Fibroblast of skin of left biceps (primary cell): ENCODE measurements at places on chromosomes 16 and 17.

DNA sequence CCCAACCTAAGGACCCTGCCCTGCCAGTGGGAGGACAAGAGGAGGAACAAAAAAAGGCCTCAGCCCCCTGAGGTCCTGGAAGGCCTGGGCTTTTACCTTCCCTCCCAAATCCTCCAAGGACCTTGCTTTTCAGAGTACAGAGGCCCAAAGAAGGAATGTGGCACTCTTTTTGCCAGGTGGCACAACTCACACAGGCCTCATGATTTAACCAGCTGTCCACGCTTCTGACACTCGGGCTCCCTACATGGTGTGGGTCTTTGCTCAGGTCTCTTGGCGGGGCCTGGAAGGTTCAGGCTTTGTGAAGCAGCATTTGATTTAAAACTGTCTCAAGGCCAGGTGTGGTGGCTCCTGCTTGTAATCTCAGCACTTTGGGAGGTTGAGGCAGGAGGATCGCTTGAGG lies 120.6 kb downstream of the ABCC6 start:
- DNase-seq = no peak

- no peak for DNase-seq
Measured at GRCh38 chr16:49454426-49455180, 81.0 kb downstream of the C16orf78 start.

DNA sequence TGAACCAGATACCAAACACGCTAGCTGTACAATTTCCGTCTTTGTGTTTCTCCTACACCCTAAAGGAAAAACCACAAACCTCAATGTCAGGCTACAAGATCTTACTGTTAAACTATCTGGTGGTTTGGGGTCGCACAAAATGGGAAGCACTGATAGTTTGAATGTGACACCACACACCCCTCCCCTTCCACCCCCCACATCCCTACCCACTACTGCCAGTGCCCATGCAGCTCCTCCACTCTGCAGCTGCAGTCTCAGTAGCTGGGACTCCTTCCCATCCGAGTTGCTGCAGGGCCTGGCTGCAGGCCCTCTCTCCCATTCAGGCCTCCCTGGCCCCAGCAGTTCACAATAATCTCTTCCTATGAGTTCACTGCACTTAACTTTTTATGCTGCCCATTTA lies 18.4 kb downstream of the TRAP1 start:
- no peak for DNase-seq

DNA sequence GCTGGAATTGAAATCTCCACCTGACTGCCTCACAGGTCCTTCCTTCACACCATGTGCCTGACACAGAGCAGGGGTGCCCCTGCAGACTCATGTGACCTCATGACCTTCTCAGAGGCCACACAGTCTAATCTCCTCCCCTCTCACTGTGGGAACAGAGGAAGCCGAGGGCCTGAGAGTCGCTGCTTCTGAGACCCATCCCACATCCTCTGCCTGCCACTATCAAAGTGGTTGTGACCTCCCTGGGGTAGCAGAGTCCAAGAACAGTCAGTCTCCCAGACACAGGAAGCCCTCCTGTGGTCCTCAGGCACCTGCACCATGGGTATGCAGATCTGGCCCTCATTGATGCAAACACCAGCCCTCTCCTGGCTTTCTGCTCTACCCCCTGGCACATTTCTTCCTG lies 78.5 kb downstream of the RAB11FIP4 start:
- DNase-seq = no peak

DNA sequence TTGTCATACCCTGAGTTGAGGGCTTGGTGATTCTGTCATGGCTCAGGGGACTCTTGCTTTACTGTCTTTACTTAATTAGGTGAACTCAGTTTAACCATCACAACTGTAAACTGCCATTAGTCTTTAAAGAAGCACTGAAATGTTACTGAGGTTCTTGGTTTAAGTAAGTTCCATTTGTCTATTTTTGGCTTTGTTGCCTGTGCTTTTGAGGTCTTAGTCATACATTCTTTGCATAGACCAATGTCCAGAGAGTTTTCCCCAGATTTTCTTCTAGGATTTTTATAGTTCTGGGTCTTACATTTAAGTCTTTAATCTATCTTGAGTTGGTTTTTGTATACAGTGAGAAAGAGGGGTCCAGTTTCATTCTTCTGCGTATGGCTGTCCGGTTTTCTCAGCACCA lies 137.5 kb downstream of the SOCS1 start:
- DNase-seq = no peak

DNA sequence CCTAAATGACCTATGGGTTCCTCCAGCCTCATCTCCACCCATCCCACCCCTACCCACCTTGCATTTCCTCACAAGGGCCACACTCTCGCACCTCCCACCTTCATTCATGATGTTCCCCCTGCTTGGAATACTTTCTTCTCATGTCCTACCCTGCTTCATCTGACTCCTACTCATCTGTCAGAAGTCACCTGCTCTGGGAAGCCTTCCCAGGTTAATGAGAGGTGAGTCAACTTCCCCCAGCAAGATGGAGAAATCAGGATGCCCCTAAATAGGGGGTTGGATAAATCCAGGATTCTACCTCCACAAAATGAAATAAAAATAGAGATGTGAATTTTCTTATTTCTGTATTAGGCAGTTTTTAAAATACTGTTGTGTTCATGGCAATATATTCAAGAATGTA lies 51.0 kb upstream of the WSB1 start:
- DNase-seq = no peak

- peak; percentile 35 for DNase-seq
Measured at GRCh38 chr17:21511363-21512195, 135.4 kb downstream of the KCNJ12 start.

DNA sequence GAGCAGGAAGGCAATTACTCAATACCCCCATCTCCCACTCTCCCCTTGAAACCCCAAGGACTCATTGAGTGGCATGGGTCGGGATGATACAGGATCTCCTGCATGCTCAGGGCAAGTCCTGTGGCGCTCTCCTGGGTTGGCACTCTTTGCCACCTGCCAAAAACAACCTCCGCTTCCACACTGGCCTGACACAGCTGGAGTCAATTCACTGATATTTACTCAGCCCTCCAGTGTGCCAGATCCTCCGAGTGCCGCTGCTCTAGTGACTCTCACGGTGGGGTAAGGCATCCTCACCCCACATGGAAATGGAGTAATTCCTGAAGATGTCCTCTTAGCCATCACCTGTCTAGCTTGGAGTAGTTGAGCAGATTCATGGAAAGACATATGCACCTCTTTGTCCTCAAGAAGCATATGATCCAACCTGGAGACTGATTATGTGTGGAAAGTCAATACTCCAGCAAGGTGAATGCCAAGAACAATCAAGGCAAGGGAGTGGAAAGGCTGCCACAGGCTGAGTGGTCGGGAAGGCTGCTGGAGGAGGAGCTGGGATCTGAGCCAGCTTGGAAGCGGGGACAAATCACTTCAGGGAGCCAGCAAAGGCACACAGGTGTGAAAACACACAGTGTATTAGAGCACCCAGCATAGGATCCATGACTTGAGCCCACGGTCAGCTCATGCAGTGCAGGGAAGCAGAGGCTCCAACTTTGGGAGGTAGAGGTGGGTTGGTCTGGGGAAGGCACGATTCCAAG lies 12.6 kb upstream of the GOSR2 start:
- DNase-seq = no peak

DNA sequence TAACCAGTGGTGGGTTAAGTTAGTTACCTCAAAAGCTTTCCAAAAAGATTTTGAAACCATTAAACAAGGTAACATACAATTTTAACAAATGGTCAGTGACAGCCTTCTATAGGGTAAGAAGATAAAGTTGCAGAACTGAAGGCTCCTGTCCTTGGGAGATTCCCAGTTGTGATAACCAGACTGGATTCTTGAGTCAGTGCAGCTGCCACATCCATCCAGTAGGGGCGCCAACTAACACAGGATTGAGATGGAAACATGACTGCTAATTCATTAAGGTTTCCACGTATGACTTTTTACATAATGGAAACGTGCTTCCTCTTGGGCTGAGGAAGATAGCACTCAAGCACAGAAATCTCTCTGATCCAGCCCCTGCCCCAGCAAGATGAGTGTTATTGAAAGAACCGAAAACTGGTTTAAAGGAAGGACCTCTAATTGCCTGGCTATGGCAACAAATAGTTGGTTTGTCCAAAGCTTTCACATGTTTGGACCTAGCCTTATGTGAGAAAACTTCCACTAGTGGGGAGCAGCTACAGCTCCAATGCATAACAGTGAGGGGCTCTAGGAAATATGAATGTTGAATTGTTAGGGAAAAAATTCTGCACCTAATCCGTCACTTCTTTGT lies 269.8 kb upstream of the MYOCD start:
- no peak for DNase-seq

DNA sequence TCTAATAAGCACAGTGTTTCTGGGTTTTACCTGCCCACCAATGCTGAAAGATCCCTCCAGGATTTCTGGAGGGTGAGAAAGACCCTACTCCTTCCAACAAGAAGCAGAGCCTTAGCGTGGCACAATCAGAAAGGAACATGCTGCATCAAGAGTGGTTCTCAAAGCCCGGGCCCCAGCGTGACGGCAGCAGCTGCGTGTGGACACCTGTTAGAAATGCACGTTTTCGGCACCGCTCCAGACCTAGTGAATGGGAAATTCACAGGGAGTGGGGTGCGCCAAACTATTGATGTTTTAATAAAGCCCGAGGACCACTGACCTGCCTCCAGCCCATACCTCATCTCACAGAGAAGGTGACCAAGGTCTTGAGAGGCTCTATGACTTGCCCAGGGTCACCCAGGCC lies 55.8 kb downstream of the PECAM1 start:
- DNase-seq = no peak

DNA sequence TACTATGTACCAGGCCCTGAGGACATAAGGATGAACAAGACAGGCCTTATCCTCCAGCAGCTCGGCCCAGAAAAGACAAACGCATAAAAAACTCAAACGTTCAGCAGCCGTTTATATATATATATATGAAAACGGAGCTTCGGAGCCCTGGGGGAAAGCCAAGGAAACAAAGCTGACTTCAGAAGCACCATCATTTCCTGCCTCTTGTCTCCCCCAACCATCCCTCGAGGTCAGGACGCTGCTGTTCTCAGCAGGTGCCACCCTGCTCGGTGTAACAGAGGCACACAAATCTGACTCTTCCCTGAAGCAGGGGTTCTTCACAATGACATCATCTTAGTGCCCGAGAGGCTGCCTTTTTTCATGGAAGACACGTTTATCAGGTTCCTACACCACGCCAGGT lies 146.9 kb downstream of the ZNF423 start:
- DNase-seq = no peak

GRCh38 chr16:12565423-12565822 lies 238.3 kb downstream of the CPPED1 start:
- no peak for DNase-seq

GRCh38 chr17:44546671-44547606 lies 10.3 kb upstream of the FZD2 start:
- no peak for DNase-seq

DNA sequence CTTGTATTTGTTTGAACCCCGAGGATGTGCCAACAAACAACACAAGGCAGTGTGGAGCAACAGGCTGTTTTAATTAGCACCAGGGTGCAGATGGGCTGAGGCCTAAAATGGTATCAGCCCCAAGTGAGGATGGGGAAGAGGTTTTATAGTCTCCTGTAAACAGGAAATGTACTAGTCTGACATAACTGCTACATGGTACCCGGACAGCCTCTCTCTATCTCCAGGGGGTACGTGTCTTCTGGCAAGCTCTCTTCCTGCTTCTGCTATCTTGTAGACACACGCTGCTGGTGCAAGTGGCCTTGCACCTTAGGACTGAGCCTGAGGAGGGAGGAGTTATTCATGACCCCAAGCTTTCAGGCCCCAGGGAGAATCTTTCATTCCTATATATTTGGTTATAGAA lies 2451.0 kb downstream of the TP53TG3F start:
- DNase-seq = no peak

- no peak for DNase-seq
Measured at GRCh38 chr16:10745841-10746240, 2.2 kb downstream of the NUBP1 start.

DNA sequence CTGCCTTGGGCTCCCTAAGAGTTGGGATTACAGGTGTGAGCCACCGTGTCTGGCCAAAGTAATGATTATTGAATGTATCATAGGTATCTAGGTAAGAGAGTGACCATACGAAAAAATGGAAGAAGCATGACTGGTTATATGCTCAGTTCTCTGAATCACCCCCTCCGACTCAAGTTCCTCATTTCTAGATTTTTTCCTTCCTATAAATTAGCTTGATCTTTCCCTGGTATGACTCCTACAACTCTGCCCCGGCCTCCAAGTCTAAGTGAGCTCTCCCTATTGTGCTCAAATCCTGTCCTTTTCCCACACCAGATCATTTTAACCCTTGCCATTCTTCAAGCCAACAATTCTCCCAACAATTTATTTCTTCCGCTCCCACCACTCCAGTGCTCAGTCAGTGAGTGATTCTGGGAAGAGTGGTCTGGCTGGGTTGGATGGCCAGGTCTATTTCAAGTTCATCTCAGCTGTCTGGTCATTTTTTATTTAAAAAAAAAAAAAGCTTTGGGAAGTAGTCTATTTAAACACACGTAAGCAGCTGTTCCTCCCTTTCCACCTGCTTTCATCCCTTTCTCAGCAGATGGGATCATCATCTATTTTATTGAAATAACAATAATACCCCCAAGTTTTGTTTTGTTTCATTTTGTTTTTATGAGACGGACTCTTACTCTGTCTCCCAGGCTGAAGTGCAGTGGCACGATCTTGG lies 120.2 kb upstream of the HS3ST2 start:
- no peak for DNase-seq

DNA sequence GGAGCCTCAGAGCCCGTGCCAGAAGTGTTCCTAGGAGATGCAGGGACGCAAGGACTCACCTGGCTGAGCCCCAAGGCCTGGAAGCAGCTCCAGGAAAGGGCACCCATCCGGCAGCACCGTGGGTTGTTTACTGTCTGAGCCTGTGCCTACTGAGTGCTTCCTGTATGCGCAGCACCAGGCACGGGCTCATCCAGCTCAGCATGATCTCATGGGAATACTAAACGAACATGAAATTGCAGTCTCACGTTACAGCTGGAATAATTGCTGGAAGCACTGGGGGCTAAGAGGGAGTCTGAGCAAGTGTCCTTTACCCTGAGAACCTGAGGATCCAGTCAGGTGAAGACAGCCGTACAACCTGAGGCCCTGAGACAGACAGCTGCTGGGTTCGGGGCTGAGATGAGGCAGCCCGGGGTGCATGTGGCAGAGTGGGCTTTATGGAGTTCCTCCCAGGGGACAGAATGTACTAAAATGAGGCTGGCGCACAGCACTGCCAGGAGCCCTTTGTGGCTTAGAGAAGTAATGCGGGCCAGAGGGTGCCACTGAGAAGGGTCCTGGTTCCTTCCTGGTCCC lies 5.4 kb downstream of the CTRL start:
- no peak for DNase-seq

DNA sequence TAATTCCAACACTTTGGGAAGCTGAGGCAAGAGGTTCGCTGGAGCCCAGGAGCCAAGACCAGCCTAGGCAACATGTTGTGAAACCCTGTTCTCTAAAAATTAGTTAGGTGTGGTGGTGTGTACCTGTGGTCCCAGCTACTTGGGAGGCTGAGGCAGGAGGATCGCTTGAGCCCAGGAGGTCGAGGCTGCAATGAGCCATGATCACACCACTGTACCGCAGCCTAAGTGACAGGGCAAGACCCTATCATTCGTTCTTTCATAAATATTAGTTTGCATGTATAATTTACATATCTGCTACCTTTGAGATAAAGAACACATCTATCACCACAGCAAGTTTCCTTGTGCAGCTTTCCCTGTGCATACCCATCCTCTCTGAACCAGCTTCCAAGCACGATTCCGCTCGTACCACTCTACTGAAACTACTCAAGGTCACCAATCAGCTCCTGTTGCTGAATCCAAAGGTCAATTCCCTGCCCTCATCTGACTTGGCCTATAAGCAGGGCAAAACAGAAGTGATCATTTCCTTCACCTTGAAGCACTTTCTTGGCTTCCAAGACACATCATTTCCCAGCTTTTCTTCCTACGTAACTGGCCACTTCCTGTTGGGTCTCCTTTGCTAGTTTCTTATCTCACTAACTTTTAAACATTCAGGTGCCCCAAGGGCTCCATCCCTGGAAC lies 49.1 kb downstream of the GRB2 start:
- DNase-seq = no peak
